ENCODE measurements at places on chromosomes 1 and 21. TPM values are rescaled to one million over a fixed set of nuclear protein-coding genes. Genes with fewer than 3 reads are reported as not detected.

The RAB42 gene
- total RNA-seq = 2.9 TPM

The GPR3 gene
- 0.19 TPM for total RNA-seq

The CAPN9 gene
- 1.2 TPM for total RNA-seq

The S100A12 gene
- 1.2 TPM for total RNA-seq

The CTSS gene
- total RNA-seq = 112 TPM

The CCDC30 gene
- 4.5 TPM for total RNA-seq

DNA sequence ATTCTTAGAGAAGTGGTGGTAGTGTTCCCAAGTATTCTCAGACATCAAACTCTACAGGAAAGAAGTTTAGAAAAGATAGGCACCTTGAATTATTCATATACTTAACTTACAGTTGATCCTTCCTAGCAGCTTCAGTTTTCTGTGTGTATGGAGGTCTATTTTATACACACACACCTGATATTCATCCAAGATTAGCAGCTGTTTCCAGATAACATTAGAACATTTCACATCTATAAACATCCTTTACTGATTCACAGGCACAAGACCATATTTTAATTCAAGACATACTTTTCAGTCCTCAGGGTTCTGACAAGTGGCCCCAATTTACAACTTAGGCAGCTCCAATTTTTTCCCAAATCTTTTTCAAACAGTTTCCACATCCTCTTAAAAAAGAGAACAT lies 287.8 kb upstream of the USP25 start:
- H3K4me3 ChIP-seq = no peak overlapping the region
- H3K27ac ChIP-seq = no peak overlapping the region
- H3K27me3 ChIP-seq = no peaks in the 10 kb centered on the region
- H3K4me1 ChIP-seq = peaks cover 34% of the 10 kb centered on the region

DNA sequence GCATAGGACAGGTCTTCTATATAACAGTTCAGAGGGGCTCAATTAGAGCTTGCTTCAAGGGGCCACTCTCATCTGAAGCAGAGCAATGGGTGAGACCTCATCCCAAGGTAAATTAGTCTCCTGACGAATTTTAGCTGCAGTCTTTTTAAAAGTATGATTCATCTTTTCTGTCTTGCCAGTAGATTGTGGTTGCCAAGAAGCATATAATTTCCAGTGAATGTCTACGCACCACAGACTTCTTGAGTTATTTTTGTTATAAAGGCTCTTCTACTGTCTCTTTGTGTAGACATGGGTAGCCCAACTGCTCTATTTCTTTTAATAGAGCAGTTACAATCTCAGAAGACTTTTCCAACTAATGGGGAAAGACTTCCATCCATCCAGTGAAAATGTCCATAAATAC lies 108.9 kb upstream of the FMN2 start:
- H3K27ac ChIP-seq = no peak overlapping the region
- no peak for DNase-seq
- no peaks in the 10 kb centered on the region for H3K4me1 ChIP-seq

DNA sequence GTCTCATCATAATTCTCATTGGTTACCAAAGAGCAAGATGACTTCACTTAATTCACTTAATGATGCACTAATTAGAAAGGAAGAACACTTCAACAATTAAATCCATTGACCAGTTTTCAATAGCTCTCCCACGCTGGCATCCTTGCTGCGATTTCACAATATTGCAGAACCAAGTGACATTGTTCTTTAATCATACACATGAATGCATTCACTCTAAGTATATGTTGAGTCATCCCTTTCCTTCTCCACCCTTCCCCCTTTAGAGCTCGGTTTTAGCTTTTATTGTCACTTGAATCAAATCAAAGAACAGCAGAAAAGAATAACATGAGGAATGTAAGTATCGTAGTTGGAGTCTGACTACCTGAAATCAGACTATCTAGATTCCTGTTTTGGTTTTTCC lies 233.6 kb upstream of the FMN2 start:
- no peak overlapping the region for H3K27ac ChIP-seq
- no peaks in the 10 kb centered on the region for H3K4me1 ChIP-seq
- DNase-seq = no peak
- H3K27me3 ChIP-seq = no peaks in the 10 kb centered on the region

DNA sequence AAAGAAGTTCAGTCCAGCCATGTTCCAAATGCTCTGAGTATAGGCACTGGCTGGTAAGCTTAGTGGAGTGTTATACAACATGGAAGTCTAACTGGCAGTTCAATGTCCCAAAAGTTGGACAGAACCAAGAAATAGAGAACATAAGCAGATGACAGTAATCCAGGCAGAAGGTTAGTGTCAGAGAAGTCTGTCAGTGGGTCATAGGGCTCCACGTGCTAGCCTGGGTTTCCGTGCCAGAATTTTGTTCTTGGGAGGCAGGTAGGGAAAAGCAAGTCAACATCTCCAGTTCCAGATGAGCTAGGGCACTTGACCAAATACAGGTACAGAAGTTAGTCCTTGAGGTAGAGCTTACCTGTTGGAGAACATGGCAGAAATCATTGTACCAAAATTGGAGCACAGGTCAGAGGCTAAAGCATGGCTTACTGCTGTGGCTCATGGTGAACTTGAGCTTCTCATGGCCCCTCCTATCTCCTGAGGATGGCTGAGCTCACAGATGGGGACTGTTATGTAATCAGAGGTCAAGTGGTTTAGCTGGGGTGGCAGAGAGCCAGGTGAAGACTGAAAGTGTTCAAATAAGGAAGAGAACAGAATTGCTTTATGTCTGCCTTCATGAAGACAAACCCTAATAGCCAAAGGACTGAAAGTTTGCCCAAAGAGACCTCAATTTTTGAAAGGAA lies 170.8 kb downstream of the NFIA start:
- no peaks in the 10 kb centered on the region for H3K36me3 ChIP-seq
- H3K27ac ChIP-seq = no peak overlapping the region
- peaks cover 16% of the 10 kb centered on the region for H3K4me1 ChIP-seq
- H3K4me3 ChIP-seq = no peak overlapping the region
- DNase-seq = peak; percentile 87
- H3K27me3 ChIP-seq = no peaks in the 10 kb centered on the region

DNA sequence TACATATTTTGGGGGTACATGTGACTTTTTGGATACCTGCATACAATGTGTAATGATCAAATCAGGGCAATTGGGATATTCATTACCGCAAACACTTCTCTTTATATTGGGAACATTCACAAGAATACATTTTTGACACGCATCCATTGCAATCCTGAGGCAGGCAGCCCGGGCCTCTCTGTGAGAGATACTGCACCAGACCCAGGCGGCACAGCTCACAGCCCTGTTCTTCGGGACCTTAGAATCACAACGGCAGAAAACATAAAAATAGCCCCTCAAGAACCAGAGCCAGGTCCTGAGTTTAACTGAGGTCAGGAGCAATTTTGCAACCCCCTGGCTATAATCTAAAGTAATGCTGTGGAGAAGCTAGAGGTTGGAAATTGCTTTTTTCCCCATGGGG lies 90.8 kb upstream of the PGBD5 start:
- no peak for DNase-seq
- no peak overlapping the region for H3K4me3 ChIP-seq
- no peaks in the 10 kb centered on the region for H3K4me1 ChIP-seq
- no peak overlapping the region for H3K27ac ChIP-seq
- no peaks in the 10 kb centered on the region for H3K27me3 ChIP-seq

All from adrenal gland (tissue), 19 donors.